ENCODE measurements at places on chromosomes 1 and 21.

- no peak for DNase-seq
Measured at GRCh38 chr1:200364091-200364759, 45.6 kb downstream of the ZNF281 start.

DNA sequence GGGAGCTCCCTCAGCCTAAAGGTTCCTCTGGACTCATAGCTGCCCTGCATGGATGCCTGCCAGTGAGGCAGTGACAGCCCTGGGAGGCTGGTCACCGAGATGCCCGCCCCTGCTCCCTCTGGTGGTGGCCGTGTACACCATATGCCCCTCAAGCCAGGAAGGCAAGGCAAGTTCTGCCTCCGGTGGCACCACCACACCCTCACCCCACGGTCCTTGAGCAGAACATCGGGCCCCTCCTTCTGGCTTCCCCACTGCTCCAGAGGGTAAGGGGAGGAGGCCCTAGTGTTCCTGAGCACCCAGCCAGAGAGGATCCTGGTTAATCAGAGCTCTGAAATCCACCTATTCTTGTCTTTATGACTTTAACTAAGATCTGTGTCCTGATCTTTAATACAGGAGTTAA lies 1.5 kb upstream of the S100A14 start:
- no peak for DNase-seq

GRCh38 chr1:162069334-162070093 lies at the start of gene NOS1AP:
Gene NOS1AP (plus strand): TSS chr1:162069691. CDS start chr1:162070178, 487 bp downstream.
- no peak for DNase-seq

- DNase-seq = no peak
Measured at GRCh38 chr21:45874716-45875415, 106.7 kb upstream of the COL6A1 start.

DNA sequence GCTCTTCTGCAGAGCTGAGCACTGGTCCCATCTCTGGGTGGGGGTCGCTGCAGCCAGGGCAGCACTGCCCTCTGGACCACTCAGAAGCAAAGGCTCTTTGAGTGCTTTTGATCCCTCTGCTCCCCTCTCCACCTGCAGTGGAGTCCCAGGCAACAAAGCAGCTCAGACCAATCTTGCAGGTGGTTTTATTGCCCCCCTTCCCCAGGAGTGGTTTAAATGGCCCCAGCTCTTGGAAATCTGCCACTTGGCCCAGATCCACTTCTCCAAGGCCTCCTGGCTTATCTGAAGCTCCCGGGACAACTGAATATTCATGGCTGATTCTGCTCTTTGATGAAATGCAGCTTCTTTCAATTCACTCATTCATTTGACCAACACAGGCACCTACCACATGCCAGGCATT lies 2.7 kb downstream of the STUM start:
- no peak for DNase-seq

GRCh38 chr1:42266253-42267135 lies 68.5 kb downstream of the FOXJ3 start:
- DNase-seq = no peak

All from urinary bladder (tissue), 4 donors.